ENCODE measurements at places on chromosomes 16 and 17.

- no peak for DNase-seq
Measured at GRCh38 chr17:56358651-56359050, 205.4 kb downstream of the ANKFN1 start.

DNA sequence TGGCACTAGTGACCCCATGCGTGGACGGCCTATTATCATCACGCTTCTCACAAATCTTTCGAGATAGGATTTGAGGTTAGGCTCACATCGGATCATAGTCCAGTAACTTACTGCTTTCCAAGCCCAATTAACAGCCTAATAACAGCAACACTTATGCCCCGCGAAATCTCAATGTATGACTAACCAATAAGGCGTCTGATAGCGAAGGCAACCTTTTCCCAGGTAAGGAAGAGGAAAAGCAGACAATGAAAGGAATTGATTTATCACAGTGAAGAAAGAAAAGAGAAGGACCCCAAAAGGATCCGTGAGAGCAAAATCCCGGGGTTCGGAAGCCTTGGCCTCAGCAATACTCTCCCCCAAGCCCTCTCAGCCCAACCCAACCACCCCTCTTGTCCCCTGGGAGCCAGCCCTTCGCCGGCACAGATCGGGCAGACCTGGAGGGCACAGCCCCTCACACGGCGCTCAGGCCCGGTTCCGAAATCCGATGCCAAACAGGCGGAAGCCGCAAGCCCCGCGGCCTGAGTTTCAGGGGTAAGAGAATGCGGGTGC, 534 bp downstream of the GPATCH8 start:
- peak; percentile 48 for DNase-seq

DNA sequence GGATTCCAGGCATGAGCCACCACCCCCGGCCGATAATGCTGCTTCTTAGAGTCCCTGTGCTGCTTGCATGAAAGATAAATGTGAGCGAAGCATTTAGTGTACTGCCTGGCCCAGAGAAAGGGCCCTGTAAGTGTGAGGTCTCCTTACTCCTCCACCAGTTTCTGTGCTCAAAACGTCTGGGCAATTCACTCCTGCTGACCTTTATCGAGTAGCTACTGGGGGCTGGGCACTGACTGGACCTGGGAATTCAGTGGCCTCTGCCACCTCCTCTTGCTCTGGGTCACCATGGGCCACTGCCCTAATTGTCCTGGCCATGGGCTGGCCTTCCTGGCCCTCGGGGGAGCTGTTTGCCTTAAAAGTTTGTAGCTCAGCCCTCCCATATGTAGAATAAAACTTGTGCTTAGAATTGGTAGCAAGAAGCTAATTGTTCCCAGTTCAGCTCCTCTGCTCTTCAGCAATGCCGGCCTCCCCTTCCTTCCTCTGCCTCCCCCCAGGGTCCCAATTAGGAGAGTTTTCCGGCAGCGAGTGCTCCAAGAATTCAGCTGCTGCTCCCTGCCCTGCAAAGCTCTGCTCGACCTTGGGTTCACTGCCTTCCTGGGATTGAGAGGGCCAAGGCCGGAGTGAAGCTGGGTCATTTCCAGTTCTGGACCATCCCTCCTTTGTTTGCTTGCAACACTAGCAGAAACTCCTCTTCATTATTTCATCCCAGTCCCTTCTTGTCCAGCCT, 98.9 kb upstream of the CDC42EP4 start:
- DNase-seq, result no peak

DNA sequence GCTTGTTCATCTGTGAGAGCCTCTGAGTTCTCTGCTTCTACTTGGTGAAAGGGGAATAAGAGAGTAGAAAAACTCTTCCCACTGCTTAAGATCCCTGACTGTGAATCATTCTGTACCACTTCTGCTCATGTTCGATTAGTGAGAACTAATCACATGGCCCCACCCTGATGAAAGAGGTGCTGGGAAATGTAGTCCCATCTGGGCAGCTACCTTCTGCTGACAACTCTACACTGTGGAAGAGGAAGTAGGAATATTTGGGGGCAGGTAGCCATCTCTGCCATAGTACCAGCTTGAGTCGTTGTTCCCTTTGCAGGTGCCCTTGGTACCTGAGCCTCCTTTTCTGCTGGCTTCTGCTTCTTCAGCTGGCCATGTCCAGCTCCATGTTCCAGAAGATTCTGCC, 29.9 kb downstream of the NKD1 start:
- DNase-seq, result no peak

DNA sequence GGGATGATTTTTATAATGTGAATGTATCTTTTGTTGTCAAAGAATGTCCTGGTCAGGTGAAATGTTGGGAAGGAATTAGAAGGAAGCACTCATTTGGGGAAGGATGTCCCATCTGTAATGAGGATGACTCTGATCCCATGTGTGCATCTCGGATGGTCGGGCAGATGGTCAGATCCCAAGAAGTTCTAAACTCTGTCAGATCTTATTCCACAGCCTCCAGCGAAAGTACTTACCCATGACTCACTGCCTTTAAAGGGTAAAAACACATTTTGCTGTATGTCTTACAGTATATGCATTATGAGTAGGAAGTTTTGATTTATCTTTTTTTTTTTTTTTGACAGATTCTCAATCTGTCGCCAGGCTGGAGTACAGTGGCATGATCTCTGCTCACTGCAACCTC, 548 bp upstream of the KRTAP4-11 start:
- no peak for DNase-seq

GRCh38 chr16:72932677-72933335, 115.1 kb downstream of the ZFHX3 start:
- DNase-seq, result no peak

DNA sequence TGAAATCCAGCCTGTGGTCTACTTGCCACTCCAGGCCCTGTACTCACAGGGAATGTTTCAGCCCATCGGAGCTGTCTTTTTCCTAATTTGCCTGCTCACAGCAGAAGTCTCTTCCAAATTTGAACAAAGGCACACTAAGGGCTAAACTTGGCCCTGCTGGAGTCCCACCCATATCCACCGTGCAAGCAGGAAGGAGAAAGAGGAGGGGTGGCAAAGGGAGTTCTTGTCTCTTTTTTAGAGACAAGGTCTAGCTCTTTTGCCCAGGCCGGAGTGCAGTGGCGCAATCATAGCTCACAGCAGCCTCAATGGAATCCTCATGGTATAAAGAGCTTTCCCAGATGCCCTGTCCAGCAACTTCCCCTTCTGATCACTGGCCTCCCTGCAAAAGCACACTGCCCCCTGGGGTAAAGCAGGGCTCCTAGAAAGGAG, 2.7 kb upstream of the PRM1 start:
- no peak for DNase-seq

DNA sequence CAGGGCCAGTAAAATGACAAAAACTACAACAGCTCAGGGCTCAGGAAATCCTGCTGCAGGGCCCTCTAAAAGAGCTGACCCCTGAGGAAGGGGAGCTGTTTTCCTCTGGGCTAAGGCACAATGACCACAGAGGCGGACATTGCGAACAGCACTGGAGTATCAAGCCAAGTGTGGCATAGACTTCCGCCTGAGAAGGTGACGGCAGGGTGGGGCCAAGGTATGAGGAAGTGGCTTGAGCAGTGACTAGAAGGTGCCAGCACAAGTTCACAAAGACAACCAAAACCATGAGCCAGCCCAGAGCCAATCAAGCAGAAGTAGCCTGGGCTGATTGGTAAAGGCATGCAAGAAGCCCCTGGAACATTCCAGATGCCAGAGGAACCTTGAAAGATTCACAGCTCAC, 13.9 kb downstream of the ERN2 start:
- peak; percentile 86 for DNase-seq

DNA sequence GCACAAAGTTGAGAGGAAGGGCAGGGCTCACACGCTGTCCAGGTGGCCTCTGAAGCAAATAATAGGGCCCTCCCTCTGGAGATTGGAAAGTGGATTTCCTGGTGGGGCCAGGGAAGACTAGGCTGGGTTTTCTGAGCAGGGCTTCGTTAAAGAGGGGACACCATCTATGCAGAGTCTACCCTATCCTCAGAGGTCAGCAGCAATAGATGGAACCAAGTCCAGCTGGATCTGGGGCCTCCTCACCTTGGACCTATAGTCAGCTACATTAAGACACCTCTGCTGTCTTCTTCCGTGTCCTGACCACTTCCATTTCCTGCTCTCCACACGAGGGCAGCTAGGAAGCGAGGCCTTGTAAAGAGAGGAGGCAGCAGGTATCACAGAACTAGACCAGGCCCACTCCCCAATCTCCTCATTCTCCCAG, 14.7 kb upstream of the ST6GALNAC1 start:
- no peak for DNase-seq

- no peak for DNase-seq
Measured at GRCh38 chr17:57943140-57943539, 12.1 kb downstream of the CUEDC1 start.

GRCh38 chr17:69250641-69251040, 22.0 kb upstream of the ABCA10 start:
- no peak for DNase-seq

DNA sequence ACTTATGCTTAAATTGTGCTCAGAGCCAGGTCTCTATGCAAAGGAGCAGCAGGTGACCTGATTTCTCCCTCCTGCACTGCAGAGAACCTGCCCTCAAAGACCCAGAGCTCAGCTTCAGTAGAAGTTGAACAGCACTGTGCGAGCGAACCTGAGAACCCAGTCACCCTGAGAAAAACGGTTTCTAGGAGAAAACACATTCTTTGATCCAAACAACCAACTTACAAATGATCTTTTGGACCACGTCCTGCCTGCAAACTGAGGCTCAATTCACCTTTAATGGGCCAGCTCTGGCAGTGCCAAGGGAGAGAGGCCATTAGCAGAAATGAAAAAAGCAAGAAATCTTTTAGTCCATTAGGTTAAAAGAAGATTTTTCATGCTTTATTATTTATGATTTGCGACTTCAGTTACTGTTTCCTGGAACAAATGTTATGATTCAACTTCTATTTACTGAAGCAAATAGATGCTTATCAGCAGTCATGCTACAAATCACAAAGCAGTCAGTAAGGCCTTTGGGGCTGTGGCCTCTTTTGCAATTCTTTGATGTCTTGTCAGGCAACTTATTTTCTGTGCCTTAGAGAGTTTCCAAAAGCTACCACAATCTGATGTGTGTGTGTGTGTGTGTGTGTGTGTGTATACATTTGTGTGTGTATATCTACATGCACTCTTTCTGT, 65.7 kb upstream of the LRRC37A3 start:
- DNase-seq, result no peak

GRCh38 chr17:32833076-32833475, 43.8 kb downstream of the MYO1D start:
- no peak for DNase-seq

DNA sequence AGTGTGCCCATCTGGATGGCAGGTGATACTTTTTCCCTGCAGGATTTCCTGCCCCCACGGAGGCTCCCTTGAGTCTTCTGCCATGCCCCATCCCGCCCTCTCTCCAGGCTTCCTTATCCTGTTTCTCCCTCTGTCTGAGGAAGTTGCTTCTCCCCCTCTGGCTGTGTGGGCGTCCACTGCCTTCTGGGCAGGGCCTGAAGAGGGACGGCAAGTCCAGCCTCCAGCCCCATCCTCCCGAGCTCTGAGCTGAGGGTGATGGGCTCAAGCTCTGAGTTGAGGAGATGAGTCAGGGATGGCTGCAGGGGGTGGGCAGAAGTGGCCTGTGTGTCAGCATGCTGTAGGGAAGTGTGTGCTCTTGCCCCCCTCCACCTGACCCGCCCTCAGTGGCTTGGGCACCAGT, 14.2 kb upstream of the RAP1GAP2 start:
- no peak for DNase-seq

DNA sequence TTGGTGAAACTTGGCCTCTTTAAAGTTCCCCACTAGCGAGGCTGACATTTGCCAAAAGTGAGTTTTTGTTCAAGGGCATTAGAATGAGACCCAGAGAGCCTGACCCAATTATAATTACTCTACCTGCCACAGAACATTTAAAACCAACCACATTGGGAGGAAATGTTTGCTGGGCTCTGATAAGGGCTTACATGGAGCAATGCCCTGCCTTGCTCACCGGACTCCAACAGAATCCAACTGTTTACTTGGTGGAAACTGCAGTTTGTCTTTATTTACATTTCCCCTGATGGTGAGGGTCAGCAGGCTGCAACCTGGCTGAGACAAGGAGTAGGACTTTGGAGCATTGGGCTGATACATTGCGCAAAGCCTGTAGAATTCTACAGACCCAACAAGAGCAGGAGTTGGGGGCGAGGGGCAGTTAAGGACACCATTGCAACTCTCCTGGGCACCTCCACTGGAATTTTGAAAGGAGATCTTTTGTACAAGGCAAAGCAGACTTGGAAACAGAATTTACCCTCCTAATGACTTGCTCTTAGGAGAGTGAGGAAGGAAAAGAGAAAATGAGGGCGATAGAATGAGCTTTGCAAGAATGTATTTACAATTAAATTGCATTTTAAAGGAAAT, 368.6 kb downstream of the SHISA9 start:
- no peak for DNase-seq

GRCh38 chr17:40598619-40599467, 33.6 kb upstream of the CCR7 start:
- no peak for DNase-seq

- DNase-seq, result no peak
Measured at GRCh38 chr16:31393056-31393455, at the start of gene ITGAD. Gene ITGAD (plus strand): TSS chr16:31393335. CDS start chr16:31393361, 26 bp downstream.

- DNase-seq, result peak; percentile 82
Measured at GRCh38 chr16:566475-567372, at the start of gene NHLRC4. Gene NHLRC4 (plus strand): TSS chr16:567005. CDS start chr16:568048, 1,043 bp downstream.

GRCh38 chr17:8522577-8522976, 86.9 kb downstream of the NDEL1 start:
- DNase-seq, result no peak

- no peak for DNase-seq
Measured at GRCh38 chr16:71846431-71846830, 655 bp downstream of the ATXN1L start.

GRCh38 chr17:45021607-45022287, 29.7 kb downstream of the DCAKD start:
- peak; percentile 73 for DNase-seq

GRCh38 chr17:81044764-81045589, 10.0 kb downstream of the BAIAP2 start:
- DNase-seq, result peak; percentile 81

DNA sequence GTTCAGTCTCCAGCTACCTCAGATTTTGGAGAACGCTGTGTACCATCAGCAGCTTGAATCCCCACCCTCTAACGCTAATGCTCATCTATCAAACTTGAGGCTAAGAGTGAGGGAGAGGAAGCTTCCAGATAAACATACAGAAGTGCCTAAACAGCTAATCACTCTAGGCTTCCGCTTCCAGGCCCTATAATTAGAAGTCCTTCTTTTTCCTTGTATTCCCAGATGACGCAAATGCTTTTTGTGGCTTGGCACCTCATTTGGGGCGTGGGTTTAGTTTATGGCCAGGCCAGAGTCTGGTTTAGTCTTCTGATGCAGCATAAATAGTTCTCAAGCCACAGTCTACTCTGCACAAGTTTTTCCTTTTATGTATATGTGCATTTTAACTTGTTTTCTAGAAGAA, 263.4 kb downstream of the BCAS3 start:
- peak; percentile 45 for DNase-seq

- no peak for DNase-seq
Measured at GRCh38 chr16:82481455-82481854, 145.3 kb upstream of the CDH13 start.

DNA sequence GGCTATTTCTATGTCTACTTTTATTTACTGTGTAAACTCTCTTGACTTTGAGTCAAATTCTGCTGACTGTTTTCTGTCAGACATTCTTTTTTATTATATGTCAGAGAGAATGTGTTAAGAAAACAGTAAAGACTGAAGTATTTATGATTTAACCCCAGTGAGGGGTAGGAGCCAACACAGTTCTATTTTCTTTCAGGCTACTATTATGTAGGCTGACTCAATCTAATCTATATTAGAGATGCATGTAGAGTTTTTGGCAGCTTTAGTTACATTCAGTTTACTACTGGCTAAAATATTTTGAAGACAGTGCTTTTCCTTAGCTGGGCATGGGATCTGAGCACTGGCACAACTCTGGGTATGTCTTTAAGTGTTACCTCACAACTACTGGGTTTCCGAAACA, 1108.0 kb downstream of the CDH11 start:
- no peak for DNase-seq
